Psoas muscle (tissue), 8 donors: ENCODE measurements at places on chromosomes 16 and 17. TPM values are rescaled to one million over a fixed set of nuclear protein-coding genes. Genes with fewer than 3 reads are reported as not detected.

Gene TNFRSF13B
- total RNA-seq, result not detected

Gene ADAP2
- 3.5 TPM for total RNA-seq

Gene KRT28
- total RNA-seq, result not detected

Gene GABARAP
- total RNA-seq, result 482 TPM

Gene C17orf107
- total RNA-seq, result not detected

Gene FBXW10
- 1.3 TPM for total RNA-seq

Gene SPIRE2
- total RNA-seq, result 0.22 TPM

Gene VMO1
- total RNA-seq, result 0.84 TPM

Gene TSNAXIP1
- 0.36 TPM for total RNA-seq

Gene CACNG3
- not detected for total RNA-seq

Gene SLC16A6
- 5.1 TPM for total RNA-seq

Gene HP
- total RNA-seq, result 17.3 TPM

Gene CIBAR2
- total RNA-seq, result not detected

Gene SPNS2
- total RNA-seq, result 3.5 TPM

Gene KRT25
- total RNA-seq, result not detected

DNA sequence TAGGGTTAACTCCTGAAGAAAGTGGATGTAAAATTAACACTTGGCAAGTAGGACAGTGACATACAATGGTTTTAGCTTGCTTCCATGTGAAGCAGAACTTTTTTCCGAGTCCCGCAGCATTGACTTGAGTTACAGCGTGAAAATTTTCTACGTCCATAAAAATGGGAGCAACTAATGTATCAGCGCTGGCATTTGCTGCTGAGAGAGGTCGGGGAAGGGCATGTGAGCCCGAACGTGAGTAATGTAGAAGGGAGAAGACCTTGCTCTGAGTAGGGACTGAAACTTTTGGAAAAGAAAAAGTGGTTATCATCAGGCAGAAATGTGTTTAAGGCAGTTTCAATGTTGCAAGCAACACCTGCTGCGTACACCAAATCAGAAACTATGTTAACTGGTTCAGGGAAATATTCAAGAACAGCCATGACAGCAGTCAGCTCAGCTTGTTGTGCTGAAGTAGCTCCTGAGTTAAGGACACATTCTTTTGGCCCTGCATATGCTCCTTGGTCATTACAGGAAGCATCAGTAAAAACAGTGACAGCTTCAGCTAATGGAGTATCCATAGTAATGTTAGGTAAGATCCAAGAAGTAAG is 70.9 kb upstream of the ARL4D start:
- DNase-seq, result no peak

GRCh38 chr17:62676231-62676943 is 48.9 kb downstream of the MRC2 start:
- DNase-seq, result no peak

DNA sequence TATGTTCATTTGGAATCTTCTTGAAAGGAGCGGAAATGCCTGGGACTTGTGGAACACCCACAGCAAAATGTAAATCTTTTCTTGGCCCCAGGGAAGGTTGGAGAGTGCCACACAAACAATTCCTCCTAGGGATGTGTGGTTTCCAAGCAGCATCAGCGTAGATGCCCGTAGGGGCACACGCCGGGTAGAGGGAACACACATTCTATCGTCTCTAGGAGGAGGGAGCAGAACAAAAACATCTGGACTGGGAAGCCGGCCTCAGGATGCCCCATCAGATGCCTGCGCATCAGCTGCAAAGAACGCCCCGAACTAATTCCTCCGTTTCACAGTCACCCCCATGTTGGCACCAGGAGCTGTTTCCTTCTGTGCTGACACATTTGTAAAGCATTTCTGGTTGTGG is 357.9 kb upstream of the ZFHX3 start:
- DNase-seq, result no peak

DNA sequence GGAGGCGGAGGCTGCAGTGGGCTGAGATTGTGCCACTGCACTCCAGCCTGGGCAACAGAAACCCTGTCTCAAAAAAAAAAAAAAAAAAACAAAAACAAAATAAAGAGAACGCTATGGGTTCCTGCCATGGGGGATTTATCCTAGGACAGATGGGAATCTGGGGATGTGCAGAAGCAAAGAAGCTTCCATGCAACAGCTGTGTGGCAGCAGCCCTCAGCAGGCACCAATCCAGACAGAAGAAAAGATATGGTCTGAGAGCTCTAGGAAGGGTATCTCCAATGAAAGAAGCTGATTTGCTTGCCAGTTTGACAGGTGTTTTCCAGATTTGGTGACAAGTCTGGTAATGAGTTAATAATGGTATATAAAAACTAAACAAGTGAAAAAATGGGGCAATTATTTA is 11.6 kb downstream of the MYO19 start:
- DNase-seq, result no peak

GRCh38 chr16:67391424-67392300 is 1.6 kb downstream of the TPPP3 start:
- DNase-seq, result no peak

GRCh38 chr17:28216528-28216927 is 102.5 kb upstream of the TMEM97 start:
- DNase-seq, result no peak

GRCh38 chr17:8504460-8505207 is 69.0 kb downstream of the NDEL1 start:
- DNase-seq, result no peak

DNA sequence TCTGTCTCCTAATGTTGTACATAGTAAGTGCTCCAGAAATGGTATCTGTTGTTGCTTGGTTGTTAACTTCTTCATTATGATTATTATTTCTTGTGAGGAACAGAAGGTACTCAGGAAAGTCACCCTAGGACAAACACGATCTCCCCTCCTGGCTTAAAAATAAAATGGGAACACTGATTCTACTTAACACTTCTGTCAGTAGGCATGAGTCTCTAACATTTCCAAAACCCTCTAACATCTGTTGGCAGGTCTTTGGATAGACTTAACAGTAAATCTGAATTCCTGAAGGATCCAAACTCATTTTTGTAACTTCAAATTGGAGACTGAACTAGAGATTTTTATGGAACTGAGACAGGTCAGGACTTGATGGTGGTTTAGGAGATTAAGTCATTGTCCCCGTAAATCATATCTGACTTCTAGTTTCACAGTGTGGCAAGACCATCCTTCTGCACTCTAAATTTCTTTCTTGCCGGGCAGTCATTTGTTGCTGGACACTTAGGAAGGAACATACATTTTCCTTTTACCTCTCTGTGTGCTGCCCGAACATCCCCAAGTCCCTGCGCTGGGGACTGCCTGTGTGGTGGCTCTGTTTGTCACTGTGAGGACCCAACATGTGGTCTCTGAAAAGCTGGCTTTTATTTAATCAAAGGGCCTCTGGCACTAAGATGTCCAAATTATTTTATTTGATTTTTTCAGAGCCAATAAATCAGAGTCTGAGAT is 149.9 kb downstream of the NPIPB5 start:
- no peak for DNase-seq

DNA sequence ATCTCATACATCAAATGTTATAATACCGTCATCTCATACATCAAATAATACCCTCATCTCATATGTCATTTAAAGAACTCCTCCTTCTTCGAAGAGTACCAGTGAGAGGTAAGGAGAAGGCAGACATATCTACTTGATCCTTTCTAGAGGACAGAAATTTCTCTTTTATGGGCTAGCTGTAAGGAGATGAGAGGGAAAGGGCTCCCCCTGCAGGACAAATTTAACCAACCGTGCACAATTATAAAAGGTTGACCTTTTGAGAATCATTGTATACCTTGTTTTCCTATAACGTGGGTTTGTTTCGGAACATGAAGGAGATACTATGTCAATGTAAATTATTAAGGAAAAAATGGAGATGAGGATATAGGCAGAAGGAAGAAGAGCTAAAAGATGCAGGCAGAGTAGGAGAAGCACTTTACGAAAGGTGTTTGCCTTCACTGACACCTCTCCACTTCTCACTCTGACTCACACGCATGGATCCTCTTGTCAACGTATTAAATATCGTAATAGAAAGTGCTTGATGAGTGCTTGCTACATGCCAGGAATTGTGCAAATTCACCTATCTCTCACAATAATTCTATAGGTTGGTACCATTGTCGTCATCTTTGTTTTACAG is 465.9 kb upstream of the ERCC4 start:
- DNase-seq, result no peak

- DNase-seq, result no peak
These were observed 31.9 kb upstream of the CBX4 start for GRCh38 chr17:79871131-79871530.

DNA sequence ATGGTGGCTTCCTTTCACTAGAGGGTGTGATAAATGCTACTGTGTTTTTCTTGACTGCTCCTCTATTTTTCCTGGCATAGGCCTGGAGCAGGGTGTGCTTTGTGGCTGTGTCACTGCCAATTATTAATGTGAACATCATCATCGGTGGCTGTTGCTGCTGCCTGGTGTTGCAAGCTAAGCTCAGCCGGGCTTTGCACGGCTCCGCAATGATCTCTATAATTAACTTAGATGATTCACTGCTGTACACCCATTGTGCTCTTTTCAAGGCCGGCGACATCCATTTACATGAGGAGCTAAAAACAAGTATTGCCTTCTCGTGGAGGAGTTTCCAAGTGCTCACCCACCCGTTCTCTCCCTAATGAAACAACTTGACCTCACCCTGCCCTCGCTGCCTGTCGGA is 160.1 kb upstream of the IRX3 start:
- peak; percentile 83 for DNase-seq

GRCh38 chr16:1793578-1794220 is at the start of gene IGFALS:
Gene IGFALS, minus strand, starts transcription at chr16:1793705. Its CDS starts 53 bp downstream, at chr16:1793652.
- DNase-seq, result no peak

GRCh38 chr17:80419255-80419654 is 4.3 kb downstream of the ENDOV start:
- DNase-seq, result no peak

DNA sequence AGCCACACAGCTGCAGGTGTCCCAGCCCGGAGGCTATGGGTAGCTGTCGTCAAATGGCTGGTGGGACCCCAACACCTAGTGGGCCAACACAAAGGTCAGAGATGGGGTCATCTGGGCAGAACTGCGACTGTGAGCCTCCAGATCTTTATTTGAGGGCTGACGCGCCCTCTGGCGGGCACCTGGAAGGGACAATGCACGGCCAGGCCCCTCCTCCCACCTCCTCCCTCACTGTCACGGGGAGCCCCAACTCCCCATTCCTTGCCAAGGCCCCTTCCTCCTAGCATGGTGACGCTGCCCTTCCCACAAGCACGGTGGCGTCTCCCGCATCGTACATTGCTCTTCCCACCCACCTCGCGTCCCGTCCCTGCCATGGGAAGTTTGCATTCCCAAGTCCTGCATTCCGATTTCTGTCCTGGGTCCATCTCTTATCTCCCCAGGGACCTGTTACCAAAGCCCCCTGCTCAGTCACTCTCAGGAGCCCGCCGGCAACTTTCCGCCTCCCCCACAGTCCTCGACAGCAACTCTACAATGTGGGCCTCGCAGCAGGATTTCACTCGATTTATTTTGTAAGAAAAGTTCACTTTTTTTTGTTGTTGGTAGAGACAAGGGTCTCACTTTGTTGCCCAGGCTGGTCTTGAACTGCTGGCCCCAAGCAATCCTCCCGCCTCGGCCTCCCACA is 1.0 kb downstream of the TLE7 start:
- no peak for DNase-seq

GRCh38 chr16:30927789-30928378 is 4.5 kb downstream of the FBXL19 start:
- peak; percentile 69 for DNase-seq

DNA sequence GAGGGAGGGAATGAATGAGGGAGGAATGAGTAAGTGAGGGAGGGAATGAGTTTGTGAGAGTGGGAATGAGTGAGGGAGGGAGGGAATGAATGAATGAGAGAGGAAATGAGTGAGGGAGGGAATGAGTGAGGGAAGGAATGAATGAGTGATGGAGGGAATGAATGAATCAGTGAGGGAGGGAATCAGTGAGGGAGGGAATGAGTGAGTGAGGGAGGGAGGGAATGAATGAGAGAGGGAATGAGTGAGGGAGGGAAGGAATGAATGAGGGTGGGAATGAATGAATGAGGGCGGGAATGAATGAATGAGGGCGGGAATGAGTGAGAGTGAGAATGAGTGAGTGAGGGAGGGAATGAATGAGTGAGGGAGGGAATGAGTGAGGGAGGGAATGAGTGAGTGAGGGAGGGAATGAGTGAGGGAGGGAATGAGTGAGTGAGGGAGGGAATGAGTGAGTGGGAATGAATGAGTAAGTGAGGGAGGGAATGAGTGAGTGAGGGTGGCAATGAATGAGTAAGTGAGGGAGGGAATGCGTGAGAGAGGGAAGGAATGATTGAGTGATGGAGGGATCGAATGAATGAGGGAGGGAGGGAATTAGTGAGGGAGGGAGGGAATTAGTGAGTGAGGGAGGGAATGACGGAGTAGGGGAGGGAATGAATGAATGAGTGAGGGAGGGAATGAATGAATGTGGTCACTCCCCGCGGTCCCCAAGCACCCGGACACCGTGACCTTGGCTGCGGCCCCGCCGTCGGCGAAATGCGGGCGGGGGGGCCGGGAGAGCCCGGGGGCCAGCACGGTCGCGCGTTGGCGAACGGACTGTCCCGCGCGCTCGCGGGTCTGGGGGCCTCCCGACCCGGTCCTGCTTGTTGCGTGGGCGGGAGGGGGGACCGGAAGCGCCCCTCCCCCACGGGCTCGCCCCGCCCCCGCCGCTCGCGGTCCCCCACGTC is 1.1 kb upstream of the UBE2I start:
- DNase-seq, result no peak

DNA sequence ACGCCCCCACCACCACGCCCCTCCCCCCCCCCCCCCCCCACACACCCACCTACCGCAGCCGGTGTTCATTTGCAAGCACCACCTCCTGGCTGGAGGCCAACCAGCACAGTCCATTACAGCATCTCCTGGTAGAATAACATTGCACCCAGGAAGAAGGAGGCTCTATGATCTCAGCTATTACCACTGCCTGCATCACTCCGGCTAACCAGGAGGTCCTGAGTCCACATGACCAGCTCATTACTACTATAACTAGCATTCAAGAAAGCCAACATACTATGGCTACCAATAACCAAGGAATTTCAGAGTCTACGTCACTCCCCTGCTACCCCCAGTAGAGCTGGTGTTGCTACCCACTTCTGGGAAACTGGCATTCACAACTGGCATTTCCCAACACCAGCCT is 81.1 kb upstream of the ALOX12 start:
- no peak for DNase-seq

DNA sequence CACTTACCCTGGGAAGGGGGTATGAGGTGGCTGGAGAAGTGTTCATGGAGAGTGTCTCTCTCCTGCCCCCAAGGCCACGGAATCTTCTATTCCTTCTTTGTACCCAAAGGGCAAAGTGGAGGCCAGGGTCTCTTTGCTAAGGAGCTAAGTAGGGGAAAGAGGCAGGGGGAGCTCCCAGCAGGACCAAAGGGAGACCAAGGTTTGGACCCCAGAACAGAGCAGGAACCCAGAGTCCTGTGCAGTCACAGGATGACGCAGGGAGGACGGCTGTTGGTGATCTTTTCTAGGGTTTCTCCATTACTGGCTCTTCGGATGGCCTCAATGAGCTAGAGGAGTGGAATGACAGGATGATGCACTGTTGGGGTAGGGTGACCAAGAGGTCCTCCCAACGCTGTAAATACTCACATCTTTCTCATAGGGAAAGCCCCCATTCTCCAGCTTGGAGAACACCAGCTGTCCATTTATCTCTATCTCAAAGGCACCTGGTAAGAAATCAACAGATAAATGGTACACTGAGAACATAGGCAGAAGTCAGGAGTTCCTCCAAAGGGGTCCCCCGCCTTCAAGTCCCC is 966 bp downstream of the MIEN1 start:
- no peak for DNase-seq

- no peak for DNase-seq
These were observed 32.0 kb upstream of the B4GALNT2 start for GRCh38 chr17:49100601-49101000.

- DNase-seq, result no peak
These were observed 19.4 kb downstream of the WSB1 start for GRCh38 chr17:27313301-27313700.
